ENCODE measurements at places on chromosomes 16 and 17.

- no peak for DNase-seq
Observed at GRCh38 chr16:88010968-88011483, 59.8 kb downstream of the BANP start.

GRCh38 chr17:61253362-61253761, 146.3 kb upstream of the TBX2 start:
- no peak for DNase-seq

- DNase-seq, result no peak
Observed at GRCh38 chr16:74725651-74726455, 25.2 kb upstream of the MLKL start.

GRCh38 chr17:46878055-46878454, 26.7 kb downstream of the WNT9B start:
- no peak for DNase-seq

- no peak for DNase-seq
Observed at GRCh38 chr16:52630711-52631110, 83.8 kb upstream of the TOX3 start.

DNA sequence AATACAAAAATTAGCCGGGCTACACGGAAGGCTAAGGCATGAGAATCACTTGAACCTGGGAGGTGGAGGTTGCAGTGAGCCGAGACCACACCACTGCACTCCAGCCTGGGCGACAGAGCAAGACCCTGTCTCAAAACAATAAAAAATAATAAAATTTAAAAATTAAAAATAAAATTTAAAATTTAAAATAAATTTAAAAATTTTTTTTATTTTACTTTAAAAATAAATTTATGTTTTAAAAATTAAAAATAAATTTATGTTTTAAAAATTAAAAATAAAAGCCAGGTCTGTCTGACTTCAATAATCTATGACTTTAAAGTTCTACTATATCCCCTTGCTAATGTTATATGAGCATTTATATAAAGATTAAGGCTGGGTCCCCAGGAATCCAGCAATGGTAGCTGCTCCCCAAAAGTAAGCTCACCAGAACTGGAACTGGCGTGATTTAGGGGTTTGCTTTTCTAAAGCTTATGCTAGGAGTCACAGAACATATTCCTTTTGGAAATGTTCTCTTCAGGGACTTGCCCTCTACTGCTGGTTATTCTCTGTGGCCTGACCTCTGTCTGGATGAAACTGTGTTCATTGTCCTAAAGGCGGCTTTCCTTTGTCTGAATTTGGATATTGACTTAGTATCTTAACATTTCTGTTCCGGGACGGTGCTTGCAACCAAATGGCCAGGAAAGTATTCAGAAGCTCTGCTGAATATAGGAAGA, 140.2 kb upstream of the NOL11 start:
- no peak for DNase-seq
